ENCODE measurements at places on chromosomes 5 and 9.

DNA sequence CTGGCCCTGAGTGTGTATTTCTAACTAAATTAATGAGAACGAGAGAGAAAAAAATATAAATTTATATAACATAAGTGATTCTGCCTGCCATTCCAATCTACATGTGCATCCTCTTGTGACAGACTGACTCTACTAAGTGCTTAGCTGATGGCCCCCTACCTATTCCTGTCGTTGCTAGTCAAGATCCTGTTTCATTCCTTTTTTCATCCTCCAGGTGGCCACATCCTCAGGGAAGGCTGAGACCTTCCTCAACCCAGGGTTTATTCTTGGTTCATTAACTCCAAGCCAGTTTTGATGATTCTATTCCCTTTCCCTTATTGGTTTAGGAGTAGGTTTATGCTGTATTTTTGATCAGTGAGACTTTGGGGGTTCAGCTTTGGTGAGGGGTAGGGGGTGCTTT, 201.3 kb downstream of the C9orf152 start:
- DNase-seq = no peak

GRCh38 chr9:126347911-126348760, 21.5 kb downstream of the MVB12B start:
- DNase-seq = no peak

DNA sequence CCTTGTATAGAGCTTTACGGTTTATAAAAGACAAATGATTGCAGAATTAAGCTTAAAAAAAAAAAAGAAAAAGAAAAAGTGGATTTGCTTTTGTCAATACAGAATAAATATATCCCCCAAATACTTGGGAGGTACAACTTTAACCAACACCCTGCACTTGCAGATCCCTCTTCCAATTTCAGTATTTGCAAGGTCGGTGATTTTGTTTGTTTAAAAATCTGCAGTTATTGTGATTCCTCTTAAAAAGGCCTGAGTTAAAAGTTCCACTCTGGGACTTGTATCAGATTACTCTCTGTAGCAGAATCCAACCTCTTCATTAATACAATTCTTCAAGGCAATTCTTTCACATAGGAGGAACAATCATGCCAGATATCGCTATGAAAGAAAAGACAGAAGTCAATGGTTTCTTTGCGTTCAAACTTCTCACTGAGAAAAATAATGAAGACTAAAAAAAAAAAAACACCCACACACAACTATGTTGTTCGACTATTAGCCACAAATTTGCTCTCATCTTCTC, 400.9 kb downstream of the EBF1 start:
- DNase-seq = no peak

DNA sequence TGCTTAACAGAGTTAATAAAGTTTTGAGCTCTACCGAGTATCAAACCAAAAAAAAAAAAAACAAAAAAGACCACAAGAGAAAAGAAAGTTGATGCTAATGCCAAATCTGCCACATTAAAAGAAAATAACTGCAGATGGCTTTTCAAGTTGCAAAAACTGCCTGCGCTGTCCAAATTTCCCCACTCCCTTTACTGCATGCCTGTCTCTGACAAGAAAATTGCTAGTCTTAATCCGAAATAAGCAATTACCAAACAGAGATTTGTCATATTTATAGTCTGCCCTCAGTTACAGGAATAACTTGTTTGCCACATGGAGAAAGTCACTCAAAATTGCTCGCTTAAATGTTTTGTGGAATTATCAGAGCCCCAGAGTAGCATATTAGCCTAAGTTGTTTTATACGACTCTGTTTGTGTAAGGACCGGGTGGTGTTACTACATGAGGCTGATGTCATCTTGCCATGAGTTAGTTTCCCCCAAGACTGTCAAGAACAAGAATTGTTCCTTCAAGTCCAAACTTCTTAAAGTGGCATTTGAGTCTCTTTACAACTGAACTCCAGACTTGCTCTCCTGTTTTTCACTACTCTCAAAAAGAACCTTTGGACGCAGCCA, 160.9 kb downstream of the CEP120 start:
- DNase-seq = no peak

- no peak for DNase-seq
These were observed 51.3 kb upstream of the PITX1 start for GRCh38 chr5:135085133-135085935.

DNA sequence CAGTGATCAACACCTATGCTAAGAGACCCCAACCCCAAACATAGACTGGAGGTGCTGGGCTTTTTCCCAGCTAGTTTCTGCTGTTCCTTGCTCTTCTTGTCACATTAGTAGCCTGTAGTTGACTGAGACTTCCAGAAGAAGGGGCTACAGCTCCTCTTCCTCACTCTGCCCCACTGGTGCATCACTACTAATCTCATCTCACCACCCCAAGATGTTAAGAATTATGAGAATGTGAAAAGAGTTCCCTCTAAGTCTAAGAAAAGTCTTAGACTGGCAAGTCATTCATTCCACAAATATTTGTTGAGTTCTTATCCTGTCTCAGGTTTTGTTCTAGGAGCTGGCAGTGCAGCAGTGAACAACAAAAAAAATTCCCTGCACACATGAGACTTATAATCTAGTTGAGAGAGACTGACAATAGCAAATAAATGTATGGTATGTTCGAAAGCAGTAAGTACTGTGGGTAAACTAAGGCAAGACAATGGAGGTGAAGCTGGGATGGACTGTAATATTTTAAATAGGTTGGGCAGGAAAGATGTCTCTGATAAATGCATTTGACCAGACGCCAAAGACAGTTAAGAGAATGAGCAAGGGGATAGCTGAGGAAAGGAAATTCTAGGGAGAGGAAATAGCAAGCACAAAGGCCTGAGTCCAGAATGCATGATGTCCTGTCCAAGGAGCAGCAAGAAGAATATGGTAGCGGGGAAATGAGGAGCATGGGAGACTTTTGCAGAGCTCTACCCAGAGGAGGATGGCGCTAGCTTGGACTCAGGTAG, 92.3 kb downstream of the PTCD2 start:
- DNase-seq = no peak

GRCh38 chr5:96220610-96221390, 212.2 kb downstream of the PCSK1 start:
- DNase-seq = no peak
